ENCODE measurements at places on chromosomes 2 and 18.

DNA sequence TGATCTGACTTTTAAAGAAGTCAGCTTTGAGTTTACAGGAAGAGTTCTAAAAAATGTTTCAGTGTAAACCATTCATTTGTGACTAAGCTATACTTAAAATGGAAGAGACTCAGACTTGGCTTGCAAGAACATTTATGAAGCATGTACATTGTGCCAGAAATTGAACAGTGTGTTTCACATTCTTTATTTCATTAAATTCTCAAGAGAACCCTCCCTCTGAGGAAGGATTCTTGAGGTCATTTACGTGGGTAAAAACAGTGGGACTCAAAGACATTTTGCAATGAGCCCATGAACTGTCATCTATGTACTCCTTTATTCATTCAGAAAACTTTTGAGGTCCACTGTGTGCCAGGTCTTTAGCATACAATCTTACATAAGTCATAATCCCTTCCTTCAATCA, 143.6 kb upstream of the ZNF521 start:
- no peak for DNase-seq

GRCh38 chr2:206203331-206203730, 43.6 kb downstream of the EEF1B2 start:
- DNase-seq = no peak

- no peak for DNase-seq
These were observed 59.9 kb upstream of the KCNE4 start for GRCh38 chr2:222992137-222992536.

GRCh38 chr2:142052220-142052863, 78.5 kb downstream of the LRP1B start:
- DNase-seq = no peak

GRCh38 chr2:9099341-9099751, 95.9 kb upstream of the MBOAT2 start:
- peak; percentile 11 for DNase-seq

GRCh38 chr2:74551530-74551929, 2.2 kb downstream of the LOXL3 start:
- no peak for DNase-seq

GRCh38 chr2:68316111-68316510, 3.6 kb downstream of the CNRIP1 start:
- peak; percentile 8 for DNase-seq

- no peak for DNase-seq
These were observed 23.6 kb downstream of the PARD6G start for GRCh38 chr18:80223581-80224148.

DNA sequence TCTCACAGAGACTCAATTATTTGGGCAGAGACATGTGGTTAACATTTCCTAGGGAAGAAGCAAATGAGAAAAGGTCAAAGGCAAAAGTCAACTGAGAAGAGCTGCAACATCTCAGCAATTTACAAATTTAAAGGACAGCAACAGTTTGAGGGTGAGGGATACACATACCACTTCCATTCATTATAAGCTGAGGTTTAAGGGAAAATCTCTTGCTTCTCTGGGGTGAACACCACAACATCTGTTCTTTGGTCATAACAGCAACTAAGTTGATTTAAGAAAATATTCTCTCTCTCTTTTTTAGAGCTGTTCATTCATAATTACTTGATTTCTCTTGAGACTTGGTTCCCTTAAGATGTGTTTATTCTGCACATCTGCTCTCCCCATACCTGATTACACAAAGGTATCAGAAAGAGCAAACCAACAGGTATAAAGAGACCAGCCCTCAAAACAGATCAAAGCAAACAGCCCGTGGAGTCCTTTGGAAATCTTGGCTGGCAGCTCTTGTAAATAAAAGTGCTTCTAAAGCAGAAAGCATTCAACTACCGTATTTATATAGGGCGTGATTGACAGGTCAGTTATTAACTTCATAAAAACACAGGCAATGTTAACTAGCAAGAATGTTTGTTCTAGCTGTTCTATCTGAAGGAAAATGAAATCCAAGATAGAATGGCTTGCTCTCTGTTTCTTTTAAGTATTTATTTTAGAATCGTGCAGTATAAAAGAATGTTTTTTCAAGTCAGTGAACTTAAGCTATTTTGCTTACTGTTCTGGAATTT, 132.8 kb downstream of the THADA start:
- DNase-seq = no peak

- peak; percentile 47 for DNase-seq
These were observed 725 bp upstream of the ANKRD53 start for GRCh38 chr2:70977605-70978205.

GRCh38 chr2:167406558-167406957, 518.3 kb downstream of the XIRP2 start:
- no peak for DNase-seq

- DNase-seq = no peak
These were observed 5.3 kb downstream of the TWIST2 start for GRCh38 chr2:238853218-238853617.

DNA sequence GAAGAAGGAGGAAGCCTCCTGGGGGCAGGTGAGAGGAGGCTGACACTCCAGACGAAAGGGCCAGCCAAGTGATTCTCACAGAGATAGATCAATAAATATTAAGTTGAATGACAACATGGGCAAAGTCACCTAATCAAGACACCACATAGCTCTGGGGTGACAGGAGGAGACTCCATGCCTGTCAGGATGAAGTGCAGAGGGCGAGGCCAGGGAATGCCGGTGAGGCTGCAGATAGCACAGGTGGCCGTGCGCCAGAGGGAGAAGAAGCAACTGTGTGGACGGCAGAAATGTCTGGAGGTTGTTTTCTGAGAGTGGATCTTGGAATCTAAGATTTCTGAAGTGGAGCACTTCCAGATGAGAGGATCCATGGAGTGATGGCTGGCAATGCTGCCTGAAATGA, 71.4 kb downstream of the NAB1 start:
- no peak for DNase-seq

GRCh38 chr18:8847900-8848299, 142.5 kb downstream of the MTCL1 start:
- no peak for DNase-seq

- no peak for DNase-seq
These were observed 88.8 kb downstream of the STK39 start for GRCh38 chr2:168158586-168158985.

All from AG09309 (cell line).